IMR-90 (cell line): ENCODE measurements at places on chromosomes 5 and 9. TPM values are rescaled to one million over a fixed set of nuclear protein-coding genes. Genes with fewer than 3 reads are reported as not detected.

- no peak overlapping the region for H3K27ac ChIP-seq
- DNase-seq, result no peak
- H3K4me1 ChIP-seq, result no peaks in the 10 kb centered on the region
- H3K27me3 ChIP-seq, result no peaks in the 10 kb centered on the region
- no peak overlapping the region for H3K4me3 ChIP-seq
These were observed 657.1 kb downstream of the NR2F1-AS1 start for GRCh38 chr5:92923885-92924284.

GRCh38 chr9:112411626-112412027 lies 31.7 kb downstream of the HSDL2 start:
- H3K4me1 ChIP-seq, result peaks cover 3% of the 10 kb centered on the region
- no peaks in the 10 kb centered on the region for H3K27me3 ChIP-seq
- H3K4me3 ChIP-seq, result no peak overlapping the region
- no peak overlapping the region for H3K27ac ChIP-seq
- peak; percentile 55 for DNase-seq

Gene GCNT1
- 10.0 and 46.6 TPM in 2 replicates for total RNA-seq

DNA sequence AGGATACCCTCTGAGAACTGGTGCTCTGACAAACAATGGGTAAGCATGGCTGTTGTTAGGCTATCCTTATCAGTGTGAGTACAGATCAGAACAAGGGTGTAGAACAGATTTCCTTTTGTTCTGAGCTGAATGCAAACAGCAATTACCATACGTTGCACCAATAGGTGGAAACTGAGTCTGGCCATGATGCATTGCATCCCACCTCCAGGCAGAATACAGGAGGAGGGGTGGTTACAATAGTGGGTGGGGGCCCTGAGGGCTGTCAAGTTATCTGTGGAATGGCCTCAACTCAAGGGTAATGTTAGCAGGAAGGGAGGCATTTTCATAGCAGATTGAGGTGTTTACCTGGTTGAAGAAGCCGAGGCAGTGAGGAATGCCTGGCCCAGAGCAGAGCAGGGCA lies 54.3 kb upstream of the GLRX start:
- peaks cover 13% of the 10 kb centered on the region for H3K4me1 ChIP-seq
- no peak overlapping the region for H3K4me3 ChIP-seq
- H3K27me3 ChIP-seq, result no peaks in the 10 kb centered on the region
- no peak for DNase-seq
- H3K27ac ChIP-seq, result no peak overlapping the region
- H3K36me3 ChIP-seq, result no peaks in the 10 kb centered on the region

DNA sequence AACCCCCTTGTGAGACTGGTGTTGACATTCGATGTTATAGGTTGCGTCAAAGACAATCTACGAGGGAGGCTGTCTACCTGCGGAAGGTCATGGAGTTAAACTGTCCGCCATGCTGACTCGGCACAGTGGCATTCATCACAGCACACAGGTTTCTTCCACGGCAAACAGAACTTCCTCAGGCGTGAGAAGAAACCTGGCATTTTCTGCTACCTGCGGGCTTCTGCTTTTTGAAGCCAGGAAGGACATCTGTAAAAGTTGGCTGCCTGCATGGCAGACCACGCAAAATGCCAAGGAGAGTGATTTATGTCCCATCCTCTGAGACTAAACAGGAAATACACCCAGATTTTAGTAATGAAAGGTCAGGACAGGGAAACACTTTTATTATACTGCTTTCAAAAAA lies 809.8 kb upstream of the NUDT12 start:
- H3K27ac ChIP-seq, result no peak overlapping the region
- H3K4me3 ChIP-seq, result no peak overlapping the region
- DNase-seq, result no peak
- no peaks in the 10 kb centered on the region for H3K36me3 ChIP-seq
- no peaks in the 10 kb centered on the region for H3K4me1 ChIP-seq

Gene LHX3
- total RNA-seq, result not detected in 2 replicates

Gene CERCAM
- 15.1 and 16.1 TPM in 2 replicates for total RNA-seq

Gene ZNF366
- total RNA-seq, result not detected in 2 replicates

DNA sequence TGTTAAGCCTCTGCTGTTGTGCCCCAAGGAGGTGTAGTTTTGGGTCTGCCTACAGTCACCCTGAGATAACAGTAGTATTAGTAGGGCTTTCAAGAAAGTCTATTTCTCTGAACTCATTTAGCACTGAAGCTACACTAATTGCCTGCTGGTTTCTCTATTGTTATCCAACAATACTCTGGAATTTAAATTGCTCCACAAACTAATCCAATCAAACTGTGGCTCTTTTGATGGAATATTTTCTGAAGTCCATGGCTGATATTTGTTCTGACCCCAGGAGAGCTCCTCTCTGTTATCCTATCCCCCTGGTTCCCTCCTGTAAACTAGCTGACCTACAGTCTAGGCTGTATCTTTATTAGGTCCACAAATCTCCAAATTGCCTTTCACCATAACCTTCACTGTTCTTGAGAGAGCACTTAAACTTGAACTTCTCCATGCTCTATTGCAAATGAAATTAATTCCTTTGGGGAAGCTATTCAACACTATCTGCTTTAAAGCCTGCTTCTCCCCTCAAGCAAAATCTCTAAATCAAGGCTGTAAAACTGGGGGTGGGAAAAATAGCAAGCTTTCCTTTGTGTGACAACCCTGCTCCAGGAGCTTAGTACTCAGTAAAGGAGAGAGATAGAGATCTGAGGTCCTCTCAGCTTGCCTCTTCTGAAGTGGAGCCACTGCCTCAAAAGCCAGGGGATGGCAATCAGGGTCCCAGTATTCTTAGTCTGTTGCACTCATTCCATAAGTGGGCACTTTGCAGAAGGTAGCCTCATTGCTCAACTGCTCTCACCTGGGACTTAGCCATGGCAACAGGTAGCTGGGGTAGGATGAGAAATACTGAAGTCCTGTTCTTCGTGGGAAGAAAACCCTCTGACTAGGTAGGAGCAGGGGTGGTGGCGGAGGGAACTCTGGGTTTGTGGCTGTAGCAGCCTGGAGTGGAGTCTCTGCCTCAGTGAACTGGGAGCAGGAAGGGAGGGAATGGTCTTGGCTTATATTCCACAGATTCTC lies 110.9 kb downstream of the MACIR start:
- H3K27me3 ChIP-seq, result no peaks in the 10 kb centered on the region
- H3K27ac ChIP-seq, result no peak overlapping the region
- H3K4me3 ChIP-seq, result no peak overlapping the region
- no peaks in the 10 kb centered on the region for H3K36me3 ChIP-seq

GRCh38 chr5:138685193-138685745 lies 68.0 kb upstream of the CTNNA1 start:
- H3K4me3 ChIP-seq, result no peak overlapping the region
- DNase-seq, result no peak
- no peak overlapping the region for H3K27ac ChIP-seq
- H3K4me1 ChIP-seq, result no peaks in the 10 kb centered on the region

Gene NXNL2
- 3.2 and 4.7 TPM in 2 replicates for total RNA-seq

- H3K27ac ChIP-seq, result no peak overlapping the region
- H3K36me3 ChIP-seq, result no peaks in the 10 kb centered on the region
- no peaks in the 10 kb centered on the region for H3K27me3 ChIP-seq
- peaks cover 2% of the 10 kb centered on the region; the same call in 1 of the 2 replicates for H3K4me1 ChIP-seq
- DNase-seq, result no peak
These were observed 263.7 kb upstream of the DAPK1 start for GRCh38 chr9:87233899-87234455.

DNA sequence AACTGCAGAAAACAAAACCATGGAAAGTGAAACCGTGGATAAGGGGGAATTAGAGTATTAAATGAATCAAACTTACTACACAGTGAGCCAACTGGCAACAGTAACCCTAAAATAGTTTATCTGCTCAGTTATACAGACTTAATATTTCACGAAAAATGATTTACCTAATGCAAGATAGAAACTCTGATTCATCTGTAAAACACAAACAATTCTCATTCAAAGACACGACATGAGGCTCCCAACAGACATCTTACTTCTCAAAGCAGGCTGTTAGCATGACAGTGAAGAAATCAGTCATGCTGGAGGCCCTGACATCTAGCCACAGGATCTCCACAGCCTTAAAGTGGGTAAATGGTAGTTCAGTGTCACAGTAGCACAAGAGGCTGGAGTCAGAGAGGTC lies 131.2 kb downstream of the FBN2 start:
- H3K4me1 ChIP-seq, result peaks cover 5% of the 10 kb centered on the region
- no peak overlapping the region for H3K4me3 ChIP-seq
- H3K36me3 ChIP-seq, result peaks cover 16% of the 10 kb centered on the region
- no peaks in the 10 kb centered on the region for H3K27me3 ChIP-seq
- DNase-seq, result peak; percentile 80
- H3K27ac ChIP-seq, result no peak overlapping the region

- no peak overlapping the region for H3K4me3 ChIP-seq
- no peak for DNase-seq
- H3K36me3 ChIP-seq, result no peaks in the 10 kb centered on the region
- H3K4me1 ChIP-seq, result no peaks in the 10 kb centered on the region
- H3K27ac ChIP-seq, result no peak overlapping the region
These were observed 1.0 kb upstream of the HCN1 start for GRCh38 chr5:45697201-45697600.

DNA sequence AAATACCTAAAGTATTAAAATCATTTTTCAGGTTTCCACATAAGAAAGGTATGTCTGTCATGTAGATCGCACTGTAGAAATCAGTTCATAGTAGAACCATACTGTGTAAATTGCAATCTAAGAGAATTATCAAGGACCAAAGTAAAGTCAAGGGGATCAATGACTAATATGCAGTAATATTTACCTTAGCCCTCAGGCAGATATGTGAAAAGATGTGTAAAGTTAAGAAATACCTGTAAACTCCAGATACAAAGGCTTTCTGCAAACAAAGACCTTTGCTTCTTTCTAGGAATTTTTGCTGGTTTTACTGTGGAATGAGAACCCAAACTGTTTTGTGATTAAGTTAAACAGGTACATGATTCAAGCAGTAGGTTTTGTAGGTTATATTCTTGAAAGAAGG lies 11.6 kb downstream of the POLK start:
- no peak overlapping the region for H3K4me3 ChIP-seq
- no peaks in the 10 kb centered on the region for H3K27me3 ChIP-seq
- DNase-seq, result no peak
- H3K36me3 ChIP-seq, result peaks cover 2% of the 10 kb centered on the region
- no peak overlapping the region for H3K27ac ChIP-seq

Gene CYLC2
- total RNA-seq, result not detected in 2 replicates

- no peak overlapping the region for H3K27ac ChIP-seq
- H3K36me3 ChIP-seq, result no peaks in the 10 kb centered on the region
- no peak for DNase-seq
- H3K4me3 ChIP-seq, result no peak overlapping the region
- H3K27me3 ChIP-seq, result no peaks in the 10 kb centered on the region
These were observed 481.3 kb downstream of the CCDC171 start for GRCh38 chr9:16033921-16034691.

- no peak overlapping the region for H3K4me3 ChIP-seq
- H3K27me3 ChIP-seq, result no peaks in the 10 kb centered on the region
- peak; percentile 55 for DNase-seq
- H3K4me1 ChIP-seq, result no peaks in the 10 kb centered on the region; the same call in 1 of the 2 replicates
These were observed 212.0 kb downstream of the ADAMTS12 start for GRCh38 chr5:33679791-33680190.

Gene GMCL2
- total RNA-seq, result not detected in 2 replicates

DNA sequence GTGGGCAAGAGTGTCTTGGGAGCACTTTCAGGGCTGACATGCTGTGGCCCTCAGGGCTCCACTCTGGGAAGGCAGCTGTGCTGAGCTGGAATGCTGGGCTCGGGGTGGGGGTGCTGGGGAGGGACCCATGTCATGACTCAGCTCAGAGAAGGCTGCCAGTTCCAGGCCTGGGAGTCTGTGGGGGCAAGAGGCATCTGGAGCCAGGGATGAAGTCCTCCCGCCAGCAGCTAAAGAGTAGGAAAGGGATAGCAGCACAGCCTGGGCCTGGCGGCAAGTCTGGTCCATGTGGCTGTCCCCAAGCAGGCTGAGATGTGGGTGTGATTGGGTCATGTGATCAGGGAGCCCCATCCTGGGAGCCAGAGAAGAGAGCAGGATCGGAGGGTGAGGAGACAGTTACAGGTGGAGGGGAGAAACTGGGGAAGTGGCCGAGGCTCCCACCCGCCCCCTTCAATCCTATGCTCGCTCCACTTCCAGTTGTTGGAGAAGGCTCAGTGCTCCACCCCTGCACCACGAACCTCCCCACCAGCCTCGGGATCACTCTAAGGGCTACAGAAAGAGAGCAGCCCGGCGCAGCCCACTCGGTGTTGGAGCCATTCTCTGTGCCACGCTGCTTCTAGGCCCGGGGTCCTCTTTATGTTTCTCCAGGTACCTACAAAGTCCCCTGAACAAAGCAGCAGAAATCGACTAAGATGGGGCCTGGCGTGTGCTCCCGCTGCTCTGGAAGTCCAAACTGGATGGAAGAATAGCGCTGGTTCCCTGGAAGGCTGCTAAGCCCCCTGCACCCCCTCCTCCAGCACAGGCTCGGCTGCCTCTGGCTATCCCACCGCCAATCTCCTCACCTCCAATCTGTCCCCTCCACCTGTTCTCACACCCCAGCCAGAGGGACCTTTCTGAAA lies 12.0 kb downstream of the PDGFRB start:
- no peak overlapping the region for H3K4me3 ChIP-seq
- peaks cover 60% of the 10 kb centered on the region for H3K4me1 ChIP-seq
- H3K27ac ChIP-seq, result peak overlapping the region; percentile 98
- H3K27me3 ChIP-seq, result no peaks in the 10 kb centered on the region
- H3K36me3 ChIP-seq, result peaks cover 21% of the 10 kb centered on the region

GRCh38 chr9:135036861-135037465 lies 50.5 kb upstream of the OLFM1 start:
- H3K27ac ChIP-seq, result no peak overlapping the region
- no peaks in the 10 kb centered on the region for H3K4me1 ChIP-seq
- H3K27me3 ChIP-seq, result peaks cover 1% of the 10 kb centered on the region; the same call in 1 of the 2 replicates

Gene LCN12
- not detected in 2 replicates for total RNA-seq
